ENCODE measurements at places on chromosomes 7 and 10.

- no peak for DNase-seq
These were observed 100.6 kb downstream of the GPR26 start for GRCh38 chr10:123766761-123767160.

DNA sequence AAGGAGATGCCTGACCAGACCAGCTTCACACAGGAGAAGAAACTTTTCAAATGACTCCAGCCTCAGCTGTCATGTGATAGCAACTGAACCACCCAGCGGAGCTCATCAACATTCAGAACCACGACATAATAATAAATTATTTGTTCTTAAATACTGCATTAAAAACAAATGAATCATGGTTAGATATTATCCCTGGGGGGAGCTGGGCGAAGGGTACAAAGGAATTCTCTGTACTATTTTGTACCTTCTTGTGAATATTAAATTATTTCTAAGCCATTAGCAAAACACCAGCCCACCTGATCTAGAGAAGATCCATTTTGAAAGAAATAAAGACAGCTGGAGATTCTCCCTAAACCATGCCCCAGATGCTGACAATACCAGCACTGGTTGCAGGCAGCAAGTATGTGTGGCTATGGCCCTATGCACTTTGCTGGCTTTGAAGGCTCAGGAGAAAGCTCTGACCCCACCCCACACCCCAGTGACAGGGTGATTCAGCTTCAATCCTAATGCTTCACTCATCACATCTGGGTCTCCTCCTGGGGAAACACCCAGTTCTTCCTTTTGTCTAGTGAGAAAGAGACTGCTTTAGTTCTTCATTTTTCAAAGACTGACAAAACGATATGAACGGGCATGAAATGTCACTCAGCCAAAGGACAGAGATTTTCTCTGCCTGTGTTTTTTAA, 45.5 kb upstream of the NKX2-3 start:
- DNase-seq, result no peak

GRCh38 chr7:3250725-3251124, 50.3 kb upstream of the SDK1 start:
- DNase-seq, result peak; percentile 57

GRCh38 chr7:144762853-144763252, 73.0 kb downstream of the TPK1 start:
- DNase-seq, result no peak

DNA sequence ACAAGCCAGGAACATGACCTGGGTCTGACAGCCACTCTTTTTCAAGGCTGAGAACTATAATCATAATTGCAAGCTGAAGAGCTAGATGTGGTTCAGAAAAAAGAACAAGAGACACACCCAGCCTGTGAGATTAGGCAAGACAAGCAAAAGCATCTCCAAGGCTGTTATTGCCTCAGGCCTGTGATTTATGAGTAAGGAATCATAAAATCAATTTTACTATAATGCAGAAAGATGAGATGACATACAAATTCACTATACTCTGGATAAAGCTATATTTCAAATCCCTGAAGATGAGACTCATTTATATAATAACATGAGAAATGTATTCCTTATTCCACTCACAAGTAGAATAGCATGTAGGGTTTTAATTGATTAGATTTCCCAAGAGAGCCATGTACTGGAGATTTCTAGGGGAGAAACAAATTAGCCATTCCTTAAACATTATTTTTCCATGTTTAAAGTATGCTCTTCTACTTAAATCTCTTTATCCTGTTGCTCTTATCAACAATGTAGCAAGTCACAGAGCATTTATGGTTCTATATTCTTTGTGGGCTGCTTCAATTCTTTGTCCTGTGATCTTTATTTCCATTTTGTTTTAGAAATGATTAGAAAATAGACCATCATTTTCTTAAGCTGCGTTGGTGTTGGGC, 47.4 kb downstream of the FHIP2A start:
- no peak for DNase-seq
